ENCODE measurements at places on chromosomes 2 and 18. TPM values are rescaled to one million over a fixed set of nuclear protein-coding genes. Genes with fewer than 3 reads are reported as not detected.

DNA sequence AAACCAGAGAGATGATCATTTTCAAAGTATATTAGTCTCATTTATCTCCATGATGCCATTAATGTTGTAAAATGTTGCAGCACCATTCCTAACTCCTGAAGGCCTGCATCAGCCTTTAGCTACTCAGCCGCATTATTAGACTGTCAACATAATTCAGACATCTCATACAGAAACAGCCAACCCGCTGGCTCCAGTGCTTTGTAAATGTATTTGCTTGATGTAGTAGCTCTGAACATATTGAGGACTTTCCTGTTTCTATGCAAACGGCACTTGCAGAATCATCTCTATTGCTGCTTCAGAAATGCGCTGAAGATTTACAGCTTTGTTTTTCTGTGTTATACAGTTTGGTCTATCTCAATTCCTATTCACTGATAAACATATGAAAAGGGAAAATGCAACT lies 372.2 kb downstream of the DSEL start:
- no peaks in the 10 kb centered on the region for H3K36me3 ChIP-seq
- DNase-seq = no peak
- no peaks in the 10 kb centered on the region for H3K4me1 ChIP-seq
- H3K27ac ChIP-seq = no peak overlapping the region
- H3K4me3 ChIP-seq = no peak overlapping the region

DNA sequence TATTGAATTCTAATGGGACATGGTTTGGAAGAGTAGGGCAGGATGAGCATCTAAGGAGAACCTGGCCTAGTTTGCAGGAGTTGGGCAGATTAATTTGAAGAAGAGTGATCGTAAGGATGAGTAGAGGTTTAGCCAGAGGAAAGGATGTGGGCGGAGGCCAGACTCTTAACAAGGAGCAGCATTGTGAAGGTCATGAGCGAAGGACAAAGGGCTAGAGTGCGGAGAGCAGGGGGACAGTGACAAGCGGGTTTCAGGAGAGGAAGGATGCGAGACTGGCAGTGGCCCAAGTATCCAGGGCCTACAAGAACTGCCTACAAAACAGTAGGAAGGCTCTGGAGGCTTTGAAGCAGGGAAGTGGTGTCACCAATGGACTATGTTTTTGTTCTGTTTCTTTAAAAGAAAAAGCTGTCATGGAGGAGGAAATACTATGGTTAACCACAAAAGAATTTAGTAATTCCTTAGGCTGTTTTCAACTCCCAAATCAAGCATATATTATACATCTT lies 20.1 kb downstream of the SLC66A3 start:
- H3K4me1 ChIP-seq = no peaks in the 10 kb centered on the region
- DNase-seq = no peak
- H3K27ac ChIP-seq = peak overlapping the region; percentile 24
- peaks cover 16% of the 10 kb centered on the region for H3K36me3 ChIP-seq
- no peak overlapping the region for H3K4me3 ChIP-seq

DNA sequence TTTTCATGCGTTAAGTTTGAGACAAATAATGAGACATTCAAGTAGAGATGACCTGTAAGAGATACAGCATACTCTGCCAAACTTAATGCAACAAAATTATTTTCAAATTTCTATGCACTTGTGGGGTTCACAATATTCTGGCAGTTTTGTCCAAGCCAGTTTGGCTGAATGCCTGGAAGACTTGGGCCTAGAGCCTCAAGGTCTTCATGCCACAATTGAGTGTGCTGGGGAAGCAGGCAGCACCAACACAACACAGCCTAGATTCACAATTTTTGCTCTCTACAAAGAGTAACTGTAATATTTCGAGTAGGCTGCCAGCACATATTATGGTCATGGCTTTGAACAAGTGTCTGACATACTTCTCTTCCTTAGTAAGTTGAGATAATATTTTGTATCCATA lies 461.4 kb upstream of the SPHKAP start:
- H3K4me3 ChIP-seq = no peak overlapping the region
- no peak for DNase-seq
- no peaks in the 10 kb centered on the region for H3K4me1 ChIP-seq
- no peaks in the 10 kb centered on the region for H3K36me3 ChIP-seq
- H3K27ac ChIP-seq = no peak overlapping the region

DNA sequence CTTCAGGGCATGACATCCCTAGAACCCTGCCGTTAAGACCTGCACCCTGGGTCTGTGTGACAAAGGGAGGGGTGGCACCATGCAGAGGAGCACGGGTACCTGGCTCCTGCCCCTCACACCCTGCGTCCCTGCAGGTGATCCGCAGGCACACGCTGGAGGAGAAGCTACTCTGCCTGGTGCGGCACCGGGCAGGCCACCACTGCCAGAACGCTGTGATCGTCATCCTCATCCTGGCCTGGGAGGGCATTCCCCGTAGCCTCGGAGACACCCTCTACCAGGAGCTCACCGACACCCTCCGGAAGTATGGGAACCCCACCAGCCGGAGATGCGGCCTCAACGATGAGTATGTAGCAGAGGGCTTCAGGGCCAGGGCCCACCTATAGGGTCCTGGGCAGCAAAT lies 60.0 kb downstream of the BOLA3 start:
- H3K27me3 ChIP-seq = no peaks in the 10 kb centered on the region
- H3K36me3 ChIP-seq = peaks cover 55% of the 10 kb centered on the region
- no peak overlapping the region for H3K4me3 ChIP-seq
- H3K27ac ChIP-seq = no peak overlapping the region

DNA sequence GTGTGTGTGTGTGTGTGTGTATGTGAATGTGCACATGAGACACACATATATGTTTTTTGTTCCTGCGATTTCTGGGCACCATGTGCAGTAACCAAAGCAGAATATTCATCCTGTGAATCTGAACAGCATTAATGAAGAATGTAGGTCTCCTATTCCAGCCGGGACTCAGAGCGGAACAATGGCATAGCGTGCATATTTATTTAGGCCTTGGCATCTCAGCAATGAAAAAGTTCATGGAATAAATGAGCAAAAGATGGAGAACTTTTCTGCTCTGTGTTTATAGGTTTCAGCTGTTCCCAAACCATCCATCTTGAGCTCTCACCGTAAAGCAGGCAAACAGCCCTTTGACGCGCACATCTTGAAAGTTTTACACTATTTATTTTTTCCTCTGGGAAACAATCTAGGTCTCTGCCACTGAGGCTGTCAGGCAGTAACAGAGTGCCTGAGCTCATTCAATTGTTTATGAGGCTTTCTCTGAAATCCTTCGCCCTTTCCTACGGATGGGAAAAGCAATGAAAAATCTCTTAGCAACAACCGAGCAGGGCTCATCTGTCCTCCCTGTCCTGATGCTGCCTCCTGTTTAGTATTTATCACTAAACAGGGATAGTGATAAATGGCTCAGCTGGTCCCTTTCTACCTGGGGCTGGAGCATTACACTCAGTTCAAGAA lies 146.2 kb upstream of the MSH6 start:
- no peak for DNase-seq
- no peak overlapping the region for H3K4me3 ChIP-seq
- no peaks in the 10 kb centered on the region for H3K4me1 ChIP-seq
- H3K27me3 ChIP-seq = no peaks in the 10 kb centered on the region
- no peaks in the 10 kb centered on the region for H3K36me3 ChIP-seq

DNA sequence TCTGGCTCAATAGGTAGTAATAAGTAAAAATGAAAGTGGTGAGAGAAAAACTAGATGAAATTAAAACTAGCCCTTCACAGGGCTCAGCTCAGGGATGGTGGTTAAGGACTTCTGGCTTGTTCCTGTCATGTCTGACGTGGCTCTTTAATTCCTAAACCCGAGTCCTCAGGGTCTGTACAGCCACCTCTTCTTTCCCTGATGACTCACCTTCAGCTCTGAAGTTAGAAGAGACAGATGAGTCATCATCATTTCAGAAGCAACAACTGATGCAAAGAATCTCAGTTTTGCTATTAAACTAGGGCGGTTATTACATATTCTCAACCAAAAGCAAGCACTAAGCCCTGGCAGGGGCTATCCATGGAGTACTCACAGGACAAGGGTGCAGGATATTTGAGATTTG lies 24.0 kb upstream of the ITGB6 start:
- no peaks in the 10 kb centered on the region for H3K27me3 ChIP-seq
- no peak overlapping the region for H3K4me3 ChIP-seq
- no peaks in the 10 kb centered on the region for H3K36me3 ChIP-seq
- DNase-seq = no peak

DNA sequence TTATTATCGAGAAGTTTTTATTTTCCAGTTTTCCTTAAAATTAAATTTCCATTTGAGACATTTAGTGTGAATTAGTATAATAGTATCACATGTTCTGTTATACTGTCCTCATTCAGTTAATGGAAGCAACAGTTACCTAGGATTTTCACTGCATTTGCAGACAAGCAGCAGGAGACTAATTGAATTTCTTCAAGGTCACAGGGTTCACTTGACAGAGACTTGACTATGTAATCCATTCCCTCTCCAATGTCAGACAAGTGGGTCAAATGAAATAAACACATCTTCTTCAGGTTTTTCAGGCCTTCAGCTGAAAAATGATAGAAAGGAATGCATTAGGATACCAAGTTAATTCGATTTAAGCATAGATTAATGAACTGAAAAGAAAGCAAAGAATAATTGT lies 26.7 kb downstream of the NLRC4 start:
- no peak overlapping the region for H3K4me3 ChIP-seq
- H3K27ac ChIP-seq = peak overlapping the region; percentile 62
- peaks cover 3% of the 10 kb centered on the region for H3K36me3 ChIP-seq
- DNase-seq = no peak

GRCh38 chr2:98601532-98602132 lies 6.7 kb downstream of the COA5 start:
- H3K4me1 ChIP-seq = peaks cover 5% of the 10 kb centered on the region
- H3K27me3 ChIP-seq = no peaks in the 10 kb centered on the region
- H3K36me3 ChIP-seq = peaks cover 54% of the 10 kb centered on the region
- H3K4me3 ChIP-seq = no peak overlapping the region
- peak; percentile 79 for DNase-seq

- no peak overlapping the region for H3K4me3 ChIP-seq
- H3K4me1 ChIP-seq = peaks cover 6% of the 10 kb centered on the region
- no peaks in the 10 kb centered on the region for H3K36me3 ChIP-seq
- no peak for DNase-seq
- H3K27ac ChIP-seq = no peak overlapping the region
Observed at GRCh38 chr2:85950743-85951142, 62.0 kb upstream of the ST3GAL5 start.

DNA sequence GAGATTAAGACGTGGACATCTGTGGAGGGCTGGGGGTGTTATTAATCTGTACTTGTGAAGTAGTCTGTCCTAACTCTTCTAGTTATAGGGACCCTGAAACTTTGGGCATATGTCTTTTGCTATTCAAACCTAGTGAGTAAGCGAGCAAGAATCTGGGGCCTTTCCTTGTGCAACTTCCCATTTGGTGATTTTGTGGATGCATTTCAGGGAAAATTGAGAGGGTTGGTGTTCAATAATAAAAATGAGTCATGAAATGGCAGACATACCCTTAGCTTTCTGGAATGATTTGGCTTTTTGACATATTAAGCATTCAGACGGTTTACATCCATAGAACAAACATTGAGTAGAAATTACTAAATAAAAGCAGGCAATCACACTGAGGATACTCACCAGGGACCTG lies 17.0 kb downstream of the COL4A4 start:
- no peaks in the 10 kb centered on the region for H3K36me3 ChIP-seq
- no peaks in the 10 kb centered on the region for H3K4me1 ChIP-seq
- H3K27me3 ChIP-seq = no peaks in the 10 kb centered on the region
- H3K4me3 ChIP-seq = no peak overlapping the region
- H3K27ac ChIP-seq = no peak overlapping the region

GRCh38 chr2:216486271-216486670 lies 12.4 kb upstream of the RPL37A start:
- no peak overlapping the region for H3K4me3 ChIP-seq
- H3K4me1 ChIP-seq = no peaks in the 10 kb centered on the region
- H3K27ac ChIP-seq = no peak overlapping the region
- DNase-seq = no peak

DNA sequence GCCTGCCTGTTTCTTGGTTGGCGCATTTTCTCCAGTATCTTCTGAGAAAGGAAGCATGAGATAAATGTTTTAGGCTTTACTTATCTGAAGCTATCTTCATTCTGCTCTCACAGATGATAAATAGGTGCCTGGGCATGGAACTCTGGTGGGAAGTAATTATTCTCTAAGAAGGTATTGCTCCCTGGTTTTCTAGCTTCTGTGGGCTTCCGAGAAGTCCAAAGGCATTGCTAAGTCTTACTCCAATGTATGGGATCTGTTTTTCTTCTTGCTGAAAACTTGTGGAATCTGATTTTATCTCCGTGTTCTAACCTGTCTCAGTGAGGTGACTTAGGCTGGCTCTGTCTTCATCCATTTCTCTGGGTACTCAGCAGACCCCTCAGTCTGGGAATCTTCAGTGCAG lies 224.4 kb upstream of the HS6ST1 start:
- no peak overlapping the region for H3K4me3 ChIP-seq
- peaks cover under 1% of the 10 kb centered on the region for H3K4me1 ChIP-seq
- H3K27ac ChIP-seq = no peak overlapping the region
- no peak for DNase-seq
- H3K27me3 ChIP-seq = no peaks in the 10 kb centered on the region
- H3K36me3 ChIP-seq = no peaks in the 10 kb centered on the region

GRCh38 chr2:15642815-15643500 lies 51.3 kb downstream of the DDX1 start:
- no peaks in the 10 kb centered on the region for H3K4me1 ChIP-seq
- H3K27ac ChIP-seq = peak overlapping the region; percentile 78
- no peak for DNase-seq
- no peaks in the 10 kb centered on the region for H3K27me3 ChIP-seq
- H3K36me3 ChIP-seq = peaks cover 19% of the 10 kb centered on the region

GRCh38 chr2:167924556-167924955 lies 322.8 kb downstream of the STK39 start:
- no peaks in the 10 kb centered on the region for H3K36me3 ChIP-seq
- H3K27ac ChIP-seq = no peak overlapping the region
- H3K4me3 ChIP-seq = no peak overlapping the region
- H3K4me1 ChIP-seq = no peaks in the 10 kb centered on the region

DNA sequence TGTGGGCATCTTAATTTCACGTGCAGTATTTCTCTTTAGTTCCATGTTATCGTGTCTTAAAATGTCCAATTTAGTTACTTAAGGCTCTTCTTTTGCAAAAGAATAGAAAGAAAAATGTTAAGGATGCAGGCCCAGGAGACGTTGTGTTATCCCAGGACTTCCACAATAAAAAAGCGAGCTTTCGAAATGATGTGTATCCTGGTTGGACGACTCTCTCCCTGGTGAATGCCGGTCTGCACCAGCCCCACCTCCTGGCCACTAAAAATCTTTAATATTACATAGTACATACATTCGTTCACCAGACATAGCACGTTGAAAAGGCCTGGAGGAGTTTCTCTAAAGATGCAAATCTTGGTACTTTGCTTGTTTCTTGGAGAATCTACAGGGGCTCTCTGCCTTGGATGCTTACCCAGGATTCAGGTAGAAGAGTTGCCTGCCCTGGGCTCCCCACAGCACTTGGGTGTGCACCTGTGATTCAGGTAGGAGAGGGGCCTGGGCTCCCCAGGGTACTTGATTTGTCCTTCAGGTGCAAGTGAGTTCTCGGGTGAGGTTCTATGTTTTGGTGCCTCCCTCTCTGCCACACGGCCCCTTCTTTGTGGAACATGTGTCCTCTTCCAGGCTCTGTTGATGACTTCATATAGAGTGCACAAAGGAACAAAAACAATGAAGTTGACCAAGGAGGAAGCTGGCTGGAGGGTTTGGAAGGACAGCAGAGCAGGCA lies 26.6 kb downstream of the TWIST2 start:
- no peaks in the 10 kb centered on the region for H3K36me3 ChIP-seq
- H3K4me1 ChIP-seq = peaks cover 3% of the 10 kb centered on the region
- H3K27ac ChIP-seq = no peak overlapping the region

Gene KIF1A
- 58.8 TPM for total RNA-seq

Gene OTX1
- 14.8 TPM for total RNA-seq

Gene UGT1A4
- total RNA-seq = not detected

Gene TRIM43
- not detected for total RNA-seq

Gene WDCP
- total RNA-seq = 18.1 TPM

Gene IL1RN
- total RNA-seq = not detected

Gene ANKRD30B
- total RNA-seq = not detected

Measured in endodermal cell (in vitro differentiated cells).